B cell (primary cell): ENCODE measurements at places on chromosomes 11 and 22. TPM values are rescaled to one million over a fixed set of nuclear protein-coding genes. Genes with fewer than 3 reads are reported as not detected.

DNA sequence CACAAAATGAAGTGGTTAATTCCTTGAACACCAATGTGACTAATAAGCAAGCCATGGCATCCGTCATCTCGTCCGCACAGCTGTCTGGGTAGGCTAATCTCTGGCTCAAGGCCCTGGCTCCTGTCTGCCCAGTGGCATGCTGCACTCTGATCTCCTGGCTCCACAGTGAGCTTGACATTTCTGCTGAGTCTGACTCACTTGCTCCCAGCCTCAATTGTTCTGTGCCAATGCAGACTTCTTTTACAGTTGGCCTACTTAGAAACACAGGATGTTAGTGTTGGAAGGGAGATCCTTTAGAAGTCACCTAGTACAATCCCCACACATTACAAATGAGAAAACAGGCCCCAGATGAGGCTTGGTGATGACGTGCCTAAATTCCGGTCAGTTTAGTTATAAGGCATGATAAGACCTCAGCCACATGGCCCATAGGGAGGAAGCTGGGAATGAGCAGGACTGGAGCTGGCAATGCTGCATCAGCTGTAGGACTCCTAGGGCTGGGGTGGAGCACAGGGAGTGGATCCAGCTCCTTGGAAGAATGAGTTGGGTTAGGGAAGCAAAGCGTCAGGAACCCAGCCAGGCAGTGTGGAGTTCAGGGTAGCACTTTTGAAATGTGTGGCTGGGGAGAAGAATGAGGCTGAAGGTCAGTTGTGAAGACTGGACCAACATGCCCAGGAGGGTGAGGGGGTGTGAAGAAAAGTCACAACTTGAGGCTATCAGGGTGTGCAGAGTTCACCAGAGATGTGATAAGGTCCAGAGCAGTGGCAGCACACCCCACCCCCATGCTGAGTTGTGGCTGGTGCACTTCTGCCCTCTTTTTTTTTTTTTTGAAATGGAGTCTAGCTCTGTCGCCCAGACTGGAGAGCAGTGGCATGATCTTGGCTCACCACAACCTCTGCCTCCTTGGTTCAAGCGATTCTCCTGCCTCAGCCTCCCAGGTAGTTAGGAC lies 70.2 kb upstream of the EED start:
- H3K27ac ChIP-seq, result no peak overlapping the region
- H3K4me1 ChIP-seq, result no peaks in the 10 kb centered on the region
- no peaks in the 10 kb centered on the region for H3K27me3 ChIP-seq
- DNase-seq, result no peak

GRCh38 chr11:96337541-96338431 lies 5.2 kb downstream of the MAML2 start:
- no peak overlapping the region for H3K4me3 ChIP-seq
- H3K27ac ChIP-seq, result no peak overlapping the region

DNA sequence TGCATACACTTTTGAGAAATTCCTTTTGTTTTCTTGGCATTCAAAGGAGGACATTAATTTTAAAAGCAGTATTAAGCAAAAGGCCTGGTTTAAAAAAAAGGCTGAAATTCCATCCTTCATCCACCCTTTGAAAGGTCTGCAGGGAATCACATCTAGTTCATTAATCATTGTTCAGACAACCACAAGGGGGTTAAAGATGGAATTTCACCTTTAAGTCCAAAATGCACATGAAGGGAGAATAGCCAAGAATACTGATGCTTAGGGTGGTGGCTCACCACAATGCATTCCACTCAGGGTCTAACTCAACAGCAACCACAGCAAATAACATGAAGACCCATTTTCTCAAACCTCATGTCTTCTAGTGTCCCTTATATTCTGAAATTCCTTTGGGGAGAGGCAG lies 256.9 kb downstream of the CADM1 start:
- no peak overlapping the region for H3K4me3 ChIP-seq
- H3K27ac ChIP-seq, result no peak overlapping the region
- no peaks in the 10 kb centered on the region for H3K36me3 ChIP-seq

DNA sequence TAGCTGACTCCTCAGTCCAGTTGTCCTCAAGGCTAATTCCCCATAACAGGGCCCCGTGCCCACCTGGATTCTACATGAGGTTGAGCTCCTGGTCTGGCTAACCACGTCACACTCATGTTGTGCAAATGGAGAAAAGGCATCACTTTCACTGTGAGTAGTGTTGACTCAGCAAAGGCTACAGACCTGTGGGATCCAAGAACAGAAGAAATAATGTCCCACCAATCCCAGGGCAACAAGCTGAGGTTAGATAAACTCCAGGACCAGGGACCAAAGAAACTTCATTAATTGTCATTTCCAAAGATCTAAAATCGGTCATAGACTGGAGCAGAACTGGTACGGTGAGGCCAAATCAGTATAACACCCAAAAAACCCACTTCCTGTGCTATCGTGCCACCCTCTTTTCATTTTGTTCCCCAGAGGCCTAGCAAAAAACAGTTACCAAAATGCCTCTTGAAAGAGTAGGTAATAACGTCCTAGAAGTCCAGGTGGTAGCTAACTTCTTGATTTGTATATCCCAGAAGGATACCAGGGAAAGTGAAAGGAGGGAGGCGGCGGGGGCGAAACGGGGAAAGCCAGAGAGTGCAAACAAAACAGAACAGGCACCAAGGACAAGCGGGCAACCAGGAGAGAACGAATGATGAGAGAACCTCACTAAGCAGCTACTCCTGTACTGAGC lies 1.4 kb downstream of the PCSK7 start:
- peak overlapping the region; percentile 90 for H3K4me3 ChIP-seq
- no peaks in the 10 kb centered on the region for H3K27me3 ChIP-seq
- H3K36me3 ChIP-seq, result peaks cover 48% of the 10 kb centered on the region
- peaks cover 44% of the 10 kb centered on the region for H3K4me1 ChIP-seq

DNA sequence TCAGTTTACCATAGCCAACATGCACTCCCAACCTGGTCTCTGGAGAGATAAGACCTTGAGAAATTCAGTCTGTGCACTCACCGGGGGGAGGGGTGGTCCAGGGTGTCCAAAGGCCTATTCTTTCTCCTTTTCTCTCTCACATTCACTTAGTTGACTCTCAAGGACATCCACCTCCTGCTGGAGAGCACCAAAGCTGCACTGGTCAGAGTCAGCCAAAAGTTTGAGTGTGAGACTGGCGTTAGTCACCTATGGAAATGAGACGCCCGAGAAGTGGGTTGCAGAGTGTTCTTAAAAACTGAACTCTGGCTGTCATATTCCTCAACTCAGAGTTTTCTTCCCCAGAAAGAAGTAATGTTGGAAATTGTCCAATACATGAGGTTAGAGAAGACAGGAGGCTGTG lies 5.0 kb upstream of the UBQLNL start:
- H3K36me3 ChIP-seq, result no peaks in the 10 kb centered on the region
- no peak overlapping the region for H3K4me3 ChIP-seq
- no peaks in the 10 kb centered on the region for H3K27me3 ChIP-seq
- DNase-seq, result no peak

GRCh38 chr11:72228229-72228843 lies 3.8 kb downstream of the INPPL1 start:
- H3K4me3 ChIP-seq, result no peak overlapping the region
- DNase-seq, result no peak
- no peak overlapping the region for H3K27ac ChIP-seq
- H3K36me3 ChIP-seq, result no peaks in the 10 kb centered on the region
- no peaks in the 10 kb centered on the region for H3K27me3 ChIP-seq

Gene TRIM51
- total RNA-seq, result not detected in 2 replicates

DNA sequence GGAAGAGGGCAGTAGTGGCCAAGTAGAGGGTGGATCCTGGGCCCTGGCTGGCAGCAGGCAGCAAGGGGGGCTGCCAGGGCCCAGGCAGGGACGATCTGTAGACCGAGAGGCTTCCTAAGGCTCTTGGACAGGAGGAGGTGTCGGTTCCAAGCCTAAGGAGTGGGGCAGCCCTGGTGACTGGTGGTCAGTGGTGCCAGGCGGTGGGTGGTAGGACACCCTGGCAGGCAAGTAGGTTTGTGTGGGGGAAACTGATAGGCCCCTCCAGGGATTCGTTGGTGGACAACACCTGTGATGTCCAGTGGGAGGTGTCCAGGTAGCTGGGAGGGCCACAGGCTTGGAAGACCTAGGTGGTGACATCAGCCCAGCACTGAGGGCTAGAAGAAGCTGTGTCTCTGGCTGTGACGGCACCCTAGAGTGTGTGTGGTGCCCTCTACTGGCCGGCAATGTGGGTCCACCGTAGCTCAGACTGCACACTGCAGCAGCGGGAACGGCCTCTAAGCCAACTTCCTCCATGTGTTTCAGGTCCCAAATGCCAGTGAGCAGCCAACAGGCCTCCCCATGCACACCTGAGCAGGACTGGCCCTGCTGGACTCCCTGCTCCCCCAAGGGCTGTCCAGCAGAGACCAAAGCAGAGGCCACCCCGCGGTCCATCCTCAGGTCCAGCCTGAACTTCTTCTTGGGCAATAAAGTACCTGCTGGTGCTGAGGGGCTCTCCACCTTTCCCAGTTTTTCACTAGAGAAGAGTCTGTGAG lies 9.4 kb upstream of the SAMM50 start:
- H3K4me1 ChIP-seq, result peaks cover 4% of the 10 kb centered on the region
- no peak overlapping the region for H3K27ac ChIP-seq
- no peaks in the 10 kb centered on the region for H3K27me3 ChIP-seq
- no peaks in the 10 kb centered on the region for H3K36me3 ChIP-seq
- peak; percentile 70 for DNase-seq
- H3K4me3 ChIP-seq, result no peak overlapping the region

DNA sequence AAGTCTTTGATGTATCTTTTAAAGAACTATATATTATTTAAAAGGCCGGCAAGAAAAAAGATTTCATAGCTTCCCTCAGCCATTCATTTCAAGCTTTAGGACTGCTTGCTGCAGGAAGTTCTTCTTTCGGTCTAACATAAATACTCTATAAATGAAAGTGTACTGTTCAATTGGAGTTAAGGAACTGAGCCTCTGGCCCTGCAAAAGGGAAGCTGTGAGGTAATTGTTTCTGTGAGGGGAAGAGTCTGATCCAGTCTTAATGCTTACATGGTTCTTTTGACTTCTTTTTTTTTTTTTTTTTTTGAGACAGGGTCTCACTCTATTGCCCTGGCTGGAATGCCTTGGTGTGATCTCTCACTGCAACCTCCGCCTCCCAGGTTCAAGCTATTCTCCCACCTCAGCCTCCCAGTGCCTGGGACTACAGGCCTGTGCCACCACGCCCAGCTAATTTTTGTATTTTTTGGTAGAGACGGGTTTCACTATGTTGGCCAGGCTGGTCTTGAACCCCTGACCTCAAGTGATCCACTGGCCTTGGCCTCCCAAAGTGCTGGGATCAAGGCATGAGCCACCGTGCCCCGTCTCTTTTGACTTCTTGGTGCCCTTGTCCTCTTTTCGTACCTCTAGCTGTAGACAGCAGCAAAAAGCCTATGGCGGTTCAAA lies 4.7 kb upstream of the TRIM29 start:
- no peaks in the 10 kb centered on the region for H3K36me3 ChIP-seq
- H3K27me3 ChIP-seq, result no peaks in the 10 kb centered on the region
- H3K4me3 ChIP-seq, result no peak overlapping the region
- no peaks in the 10 kb centered on the region for H3K4me1 ChIP-seq
- no peak overlapping the region for H3K27ac ChIP-seq

Gene VSIG2
- not detected in 2 replicates for total RNA-seq

- H3K4me3 ChIP-seq, result peak within 1 kb of the TSS; percentile 56
- peaks cover 1% of the 10 kb centered on the region for H3K36me3 ChIP-seq
- H3K27ac ChIP-seq, result peak within 1 kb of the TSS; percentile 64
- H3K4me1 ChIP-seq, result peaks cover 38% of the 10 kb centered on the region
- DNase-seq, result peak; percentile 80
These were observed at the start of gene PTPRJ for GRCh38 chr11:47980088-47980906. Gene PTPRJ, plus strand, starts transcription at chr11:47980559. Its CDS starts 354 bp downstream, at chr11:47980913.

GRCh38 chr11:133966921-133967598 lies 10.3 kb upstream of the IGSF9B start:
- no peak overlapping the region for H3K4me3 ChIP-seq
- no peaks in the 10 kb centered on the region for H3K36me3 ChIP-seq
- H3K27ac ChIP-seq, result no peak overlapping the region
- no peaks in the 10 kb centered on the region for H3K4me1 ChIP-seq

Gene HTR3B
- total RNA-seq, result not detected in 2 replicates

- no peak overlapping the region for H3K4me3 ChIP-seq
- no peak for DNase-seq
- H3K4me1 ChIP-seq, result no peaks in the 10 kb centered on the region
- no peaks in the 10 kb centered on the region for H3K27me3 ChIP-seq
- no peaks in the 10 kb centered on the region for H3K36me3 ChIP-seq
These were observed 69.7 kb upstream of the INCENP start for GRCh38 chr11:62054081-62054480.

DNA sequence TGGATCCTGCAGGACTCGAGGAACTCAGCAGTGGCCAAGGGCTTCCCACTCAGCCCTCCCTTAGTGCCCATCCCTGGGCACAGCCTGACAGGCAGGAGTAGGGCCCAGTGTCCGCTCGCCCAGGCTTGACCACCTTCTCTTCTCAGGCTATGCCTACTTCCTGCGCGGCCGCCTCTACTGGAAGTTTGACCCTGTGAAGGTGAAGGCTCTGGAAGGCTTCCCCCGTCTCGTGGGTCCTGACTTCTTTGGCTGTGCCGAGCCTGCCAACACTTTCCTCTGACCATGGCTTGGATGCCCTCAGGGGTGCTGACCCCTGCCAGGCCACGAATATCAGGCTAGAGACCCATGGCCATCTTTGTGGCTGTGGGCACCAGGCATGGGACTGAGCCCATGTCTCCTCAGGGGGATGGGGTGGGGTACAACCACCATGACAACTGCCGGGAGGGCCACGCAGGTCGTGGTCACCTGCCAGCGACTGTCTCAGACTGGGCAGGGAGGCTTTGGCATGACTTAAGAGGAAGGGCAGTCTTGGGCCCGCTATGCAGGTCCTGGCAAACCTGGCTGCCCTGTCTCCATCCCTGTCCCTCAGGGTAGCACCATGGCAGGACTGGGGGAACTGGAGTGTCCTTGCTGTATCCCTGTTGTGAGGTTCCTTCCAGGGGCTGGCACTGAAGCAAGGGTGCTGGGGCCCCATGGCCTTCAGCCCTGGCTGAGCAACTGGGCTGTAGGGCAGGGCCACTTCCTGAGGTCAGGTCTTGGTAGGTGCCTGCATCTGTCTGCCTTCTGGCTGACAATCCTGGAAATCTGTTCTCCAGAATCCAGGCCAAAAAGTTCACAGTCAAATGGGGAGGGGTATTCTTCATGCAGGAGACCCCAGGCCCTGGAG lies 3.3 kb upstream of the SMARCB1 start:
- H3K36me3 ChIP-seq, result peaks cover 10% of the 10 kb centered on the region
- H3K27me3 ChIP-seq, result no peaks in the 10 kb centered on the region
- no peak overlapping the region for H3K4me3 ChIP-seq
- peaks cover 30% of the 10 kb centered on the region for H3K4me1 ChIP-seq

GRCh38 chr11:61476371-61476770 lies 32.2 kb upstream of the LRRC10B start:
- H3K36me3 ChIP-seq, result peaks cover 4% of the 10 kb centered on the region
- no peak for DNase-seq
- H3K27me3 ChIP-seq, result no peaks in the 10 kb centered on the region
- H3K27ac ChIP-seq, result no peak overlapping the region

DNA sequence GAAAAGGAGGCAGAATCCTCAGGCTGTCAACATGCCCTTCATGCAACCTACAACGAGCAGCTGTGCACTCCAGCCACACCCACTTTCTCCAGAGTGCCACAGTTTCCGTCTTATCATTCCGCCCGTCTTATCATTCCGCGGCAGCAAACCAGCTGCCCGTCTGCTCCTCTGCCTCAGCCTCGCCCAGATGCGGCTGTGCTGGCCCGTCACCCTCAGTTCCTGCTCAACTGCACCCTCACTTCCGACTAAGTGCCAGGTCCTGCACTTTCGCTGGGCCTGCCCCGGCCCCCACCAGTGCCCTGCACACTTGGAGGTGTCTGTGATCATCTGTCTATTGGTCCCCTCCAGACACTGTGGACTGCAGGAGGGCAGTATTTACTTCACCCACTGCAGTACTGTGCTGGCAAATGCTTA lies 43.7 kb downstream of the MICAL3 start:
- peak; percentile 66 for DNase-seq
- H3K27ac ChIP-seq, result peak overlapping the region; percentile 63
- peaks cover 58% of the 10 kb centered on the region for H3K4me1 ChIP-seq
- no peaks in the 10 kb centered on the region for H3K27me3 ChIP-seq
